Astrocyte (in vitro differentiated cells and primary cell): ENCODE measurements at places on chromosomes 12 and 14. TPM values are rescaled to one million over a fixed set of nuclear protein-coding genes. Genes with fewer than 3 reads are reported as not detected.

The PIK3C2G gene
- total RNA-seq: 0.05 TPM in 1 of 2 replicates, not detected in the other

The MUCL1 gene
- not detected in 2 replicates for total RNA-seq

The C12orf54 gene
- total RNA-seq: 1.2 and 1.8 TPM in 2 replicates

The ADAMTS20 gene
- 0.48 and 0.66 TPM in 2 replicates for total RNA-seq

The KRT75 gene
- not detected in 2 replicates for total RNA-seq

The LHX5 gene
- 0.25 TPM in 1 of 2 replicates, not detected in the other for total RNA-seq

The ACTN1 gene
- 1,163 and 1,186 TPM in 2 replicates for total RNA-seq

The APOLD1 gene
- total RNA-seq: 0.38 and 0.70 TPM in 2 replicates

The VCPKMT gene
- 8.0 and 11.9 TPM in 2 replicates for total RNA-seq

The PCED1B gene
- 1.8 and 2.4 TPM in 2 replicates for total RNA-seq

The FSCB gene
- not detected in 2 replicates for total RNA-seq

The FOXG1 gene
- 0.07 and 0.18 TPM in 2 replicates for total RNA-seq

The TEX52 gene
- not detected in 2 replicates for total RNA-seq

The TMEM179 gene
- 0.75 and 0.82 TPM in 2 replicates for total RNA-seq

The OR9K2 gene
- total RNA-seq: not detected in 2 replicates

The KRT85 gene
- not detected in 2 replicates for total RNA-seq

The PLEKHH1 gene
- total RNA-seq: 2.3 and 3.3 TPM in 2 replicates

The ACVRL1 gene
- 0.95 and 1.3 TPM in 2 replicates for total RNA-seq
